Nephron progenitor cell (in vitro differentiated cells): ENCODE measurements at places on chromosomes 2 and 18.
A peak's percentile ranks its signal among the peaks of the same experiment; 100 is the strongest.

- peak overlapping the region; percentile 97 for H3K4me3 ChIP-seq
- peak overlapping the region; percentile 98 for H3K27ac ChIP-seq
- peaks cover 6% of the 10 kb centered on the region for H3K27me3 ChIP-seq
- peaks cover 56% of the 10 kb centered on the region for H3K4me1 ChIP-seq
- peak; percentile 39 for DNase-seq
These were observed 1.0 kb downstream of the ACVR1 start for GRCh38 chr2:157874997-157875640.

- H3K4me1 ChIP-seq = peaks cover 58% of the 10 kb centered on the region
- peaks cover 5% of the 10 kb centered on the region for H3K27me3 ChIP-seq
- no peak for DNase-seq
- H3K4me3 ChIP-seq = no peak overlapping the region
- H3K27ac ChIP-seq = no peak overlapping the region
These were observed 84.6 kb downstream of the RDH14 start for GRCh38 chr2:18475884-18476283.

DNA sequence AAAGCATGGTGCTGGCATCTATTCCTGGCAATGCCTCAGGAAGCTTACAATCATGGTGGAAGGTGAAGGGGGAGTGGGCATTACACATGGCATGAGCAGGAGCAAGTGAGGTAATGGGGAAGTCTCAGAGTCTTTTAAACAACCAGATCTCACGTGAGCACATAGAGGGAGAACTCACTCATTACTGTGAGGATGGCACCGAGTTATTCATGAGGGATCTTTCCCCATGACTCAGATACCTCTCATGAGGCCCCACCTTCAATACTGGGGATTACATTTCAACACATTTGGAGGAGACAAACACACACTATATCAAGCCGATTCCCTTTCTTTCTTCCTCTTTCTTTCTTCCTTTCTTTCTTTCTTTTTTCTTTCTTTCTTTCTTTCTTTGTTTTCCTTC lies 47.9 kb upstream of the FANCL start:
- DNase-seq = no peak
- no peaks in the 10 kb centered on the region for H3K27me3 ChIP-seq
- H3K27ac ChIP-seq = no peak overlapping the region

DNA sequence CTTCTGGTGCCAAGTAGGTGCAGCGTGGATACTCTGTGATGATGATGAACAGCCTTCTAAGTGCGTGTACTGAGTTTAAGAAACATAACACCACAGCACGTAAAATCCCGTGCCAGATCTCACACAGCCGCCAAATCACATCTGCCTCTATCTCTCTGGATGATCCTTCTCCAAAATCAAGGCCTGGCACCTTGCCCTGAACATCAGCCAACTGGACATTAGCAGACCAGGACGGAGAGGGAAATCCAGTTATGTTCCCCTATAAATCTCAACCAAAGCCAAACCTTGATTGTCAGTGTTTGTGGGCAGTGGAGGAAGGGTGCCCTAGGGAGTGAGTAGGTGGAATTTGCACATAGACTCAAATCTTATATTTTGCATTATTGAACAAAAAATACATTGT lies 164.3 kb downstream of the MIB1 start:
- peaks cover 4% of the 10 kb centered on the region for H3K4me1 ChIP-seq
- no peaks in the 10 kb centered on the region for H3K36me3 ChIP-seq
- H3K4me3 ChIP-seq = no peak overlapping the region
- DNase-seq = no peak
- no peak overlapping the region for H3K27ac ChIP-seq

GRCh38 chr2:70725505-70725904 lies 42.5 kb downstream of the ADD2 start:
- H3K4me3 ChIP-seq = no peak overlapping the region
- no peak overlapping the region for H3K27ac ChIP-seq
- H3K36me3 ChIP-seq = no peaks in the 10 kb centered on the region
- no peak for DNase-seq

DNA sequence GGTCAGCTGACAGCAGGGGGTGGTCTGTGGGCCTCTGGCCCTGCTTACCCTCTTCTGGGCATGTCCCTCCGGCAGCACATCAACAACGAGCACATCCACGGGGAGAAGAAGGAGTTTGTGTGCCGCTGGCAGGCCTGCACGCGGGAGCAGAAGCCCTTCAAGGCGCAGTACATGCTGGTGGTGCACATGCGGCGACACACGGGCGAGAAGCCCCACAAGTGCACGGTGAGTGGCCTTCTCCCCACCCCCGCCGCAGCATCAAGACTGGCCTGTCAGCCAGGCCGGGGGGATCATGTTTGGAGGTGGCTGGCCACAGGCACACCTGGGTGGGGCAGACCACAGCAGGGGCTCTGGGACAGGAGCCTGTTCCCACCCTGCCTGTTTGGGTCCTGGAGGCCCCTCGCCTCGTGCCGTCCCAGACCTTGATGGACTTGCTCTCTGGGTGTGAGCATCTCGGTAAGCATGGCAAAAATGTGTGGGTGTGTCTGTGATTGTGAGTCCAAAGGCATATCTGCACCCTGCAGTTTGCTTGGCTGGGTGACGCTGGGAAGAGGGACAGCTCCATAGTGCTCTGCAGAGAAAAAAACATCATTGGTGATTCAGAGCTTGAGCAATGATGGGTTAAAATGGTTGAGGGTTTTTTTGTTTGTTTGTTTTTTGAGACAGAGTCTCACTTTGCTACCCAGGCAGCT lies 242.8 kb downstream of the GLI2 start:
- no peak overlapping the region for H3K27ac ChIP-seq
- DNase-seq = no peak
- H3K4me3 ChIP-seq = no peak overlapping the region
- peaks cover 26% of the 10 kb centered on the region for H3K27me3 ChIP-seq

GRCh38 chr2:219886615-219887014 lies 259.2 kb downstream of the SLC4A3 start:
- H3K36me3 ChIP-seq = no peaks in the 10 kb centered on the region
- peaks cover 4% of the 10 kb centered on the region for H3K27me3 ChIP-seq
- no peak overlapping the region for H3K4me3 ChIP-seq

GRCh38 chr2:237581751-237582746 lies 8.5 kb downstream of the RAB17 start:
- H3K4me1 ChIP-seq = peaks cover 48% of the 10 kb centered on the region
- peak overlapping the region; percentile 66 for H3K27ac ChIP-seq
- peaks cover 10% of the 10 kb centered on the region for H3K27me3 ChIP-seq
- no peaks in the 10 kb centered on the region for H3K36me3 ChIP-seq
- H3K4me3 ChIP-seq = no peak overlapping the region

DNA sequence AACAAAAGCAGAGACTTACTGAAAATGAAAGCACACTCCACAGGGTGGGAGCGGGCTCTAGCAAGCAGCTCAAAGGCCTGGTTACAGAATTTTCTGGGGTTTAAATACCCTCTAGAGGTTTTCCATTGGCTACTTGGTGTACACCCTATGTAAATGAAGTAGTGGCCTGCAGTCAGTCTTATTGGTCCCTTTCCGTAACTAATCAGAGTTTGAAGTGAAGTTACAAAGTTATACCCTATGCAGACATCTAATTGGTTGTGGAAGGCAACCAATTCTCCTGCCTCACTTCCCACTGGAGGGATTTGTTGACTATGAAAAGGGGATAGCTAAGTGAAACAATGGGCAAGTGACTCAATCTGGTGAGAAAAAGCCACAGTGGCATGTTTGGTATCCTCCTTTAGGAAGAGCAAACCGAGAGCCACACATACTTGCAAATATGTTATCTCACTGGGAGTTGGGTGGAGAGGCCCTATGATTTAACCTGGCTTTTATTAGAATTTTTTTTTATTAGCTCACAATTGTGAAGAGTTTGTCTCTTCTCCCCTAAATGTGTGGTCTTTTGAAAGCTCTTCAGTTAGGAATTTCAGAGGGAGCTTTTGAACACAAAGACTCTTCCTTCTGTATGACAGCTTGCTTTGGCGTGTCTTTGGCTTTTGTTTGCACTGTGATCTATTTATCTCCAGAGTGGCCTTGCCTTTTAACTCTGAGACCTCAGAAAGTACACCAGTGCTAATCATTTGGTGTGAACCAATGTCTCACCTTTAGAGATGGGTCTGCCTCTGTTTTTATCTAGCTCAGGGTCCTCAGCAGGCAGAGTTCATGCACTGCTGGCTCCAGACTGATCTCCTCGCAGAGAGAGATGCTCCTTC lies 69.6 kb downstream of the MAP4K4 start:
- peak overlapping the region; percentile 83 for H3K27ac ChIP-seq
- H3K4me3 ChIP-seq = no peak overlapping the region
- no peak for DNase-seq

GRCh38 chr2:222993920-222994650 lies 57.9 kb upstream of the KCNE4 start:
- no peak overlapping the region for H3K27ac ChIP-seq
- no peaks in the 10 kb centered on the region for H3K36me3 ChIP-seq
- DNase-seq = no peak
- H3K4me1 ChIP-seq = no peaks in the 10 kb centered on the region
- no peaks in the 10 kb centered on the region for H3K27me3 ChIP-seq

- peak overlapping the region; percentile 59 for H3K27ac ChIP-seq
- no peaks in the 10 kb centered on the region for H3K27me3 ChIP-seq
- peaks cover 33% of the 10 kb centered on the region for H3K36me3 ChIP-seq
- DNase-seq = no peak
- H3K4me1 ChIP-seq = no peaks in the 10 kb centered on the region
- H3K4me3 ChIP-seq = no peak overlapping the region
These were observed 27.4 kb upstream of the MTIF2 start for GRCh38 chr2:55296393-55296792.

GRCh38 chr2:240921995-240922244 lies 15.8 kb downstream of the CROCC2 start:
- no peak overlapping the region for H3K4me3 ChIP-seq
- H3K4me1 ChIP-seq = peaks cover 6% of the 10 kb centered on the region
- H3K36me3 ChIP-seq = no peaks in the 10 kb centered on the region
- peaks cover 9% of the 10 kb centered on the region for H3K27me3 ChIP-seq
- DNase-seq = peak; percentile 1
- no peak overlapping the region for H3K27ac ChIP-seq

DNA sequence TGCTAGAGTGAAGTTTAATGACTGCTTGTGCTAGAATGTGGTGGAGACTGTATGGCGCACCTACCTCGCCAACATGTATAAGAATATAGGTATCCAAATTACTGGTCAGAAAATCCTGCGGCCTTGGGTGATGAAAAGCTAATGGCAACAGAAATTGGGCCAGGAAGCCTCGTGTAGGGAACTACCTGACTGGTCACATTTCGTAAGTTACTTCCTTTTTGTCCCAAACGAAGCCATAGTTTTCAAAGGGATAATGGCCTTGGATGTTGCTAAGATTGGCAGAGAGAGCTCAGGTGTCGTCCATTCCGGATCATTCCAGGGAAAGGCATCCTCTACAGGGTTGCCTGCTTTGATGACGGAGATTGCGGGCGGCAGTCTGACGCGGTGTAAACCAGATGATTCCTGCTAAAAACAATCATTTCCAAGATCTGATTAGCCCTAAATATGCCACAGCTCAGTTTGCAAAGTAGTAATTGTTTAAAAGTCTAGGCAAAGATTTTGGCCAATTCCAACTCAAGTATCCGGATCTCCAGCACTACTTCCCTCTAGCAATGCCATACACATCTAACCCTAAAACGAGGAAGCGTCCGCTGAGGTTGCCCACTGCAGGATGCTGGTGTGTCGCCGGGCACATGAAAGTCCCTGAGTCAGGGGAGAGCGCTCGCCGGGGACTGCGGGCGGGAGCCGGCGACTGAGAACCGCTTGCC lies 708 bp upstream of the MALT1 start:
- DNase-seq = peak; percentile 10
- peaks cover 42% of the 10 kb centered on the region for H3K4me1 ChIP-seq
- H3K36me3 ChIP-seq = peaks cover 10% of the 10 kb centered on the region
- peaks cover 12% of the 10 kb centered on the region for H3K27me3 ChIP-seq
- peak overlapping the region; percentile 92 for H3K4me3 ChIP-seq

- no peaks in the 10 kb centered on the region for H3K27me3 ChIP-seq
- no peak overlapping the region for H3K27ac ChIP-seq
- no peak for DNase-seq
- H3K36me3 ChIP-seq = peaks cover 6% of the 10 kb centered on the region
- H3K4me1 ChIP-seq = peaks cover 5% of the 10 kb centered on the region
These were observed 128.7 kb upstream of the L3MBTL4 start for GRCh38 chr18:6543330-6543908.

- H3K4me1 ChIP-seq = peaks cover 93% of the 10 kb centered on the region
- DNase-seq = no peak
- peak overlapping the region; percentile 35 for H3K4me3 ChIP-seq
- no peaks in the 10 kb centered on the region for H3K27me3 ChIP-seq
These were observed 36.4 kb downstream of the TSHZ1 start for GRCh38 chr18:75246721-75247610.

DNA sequence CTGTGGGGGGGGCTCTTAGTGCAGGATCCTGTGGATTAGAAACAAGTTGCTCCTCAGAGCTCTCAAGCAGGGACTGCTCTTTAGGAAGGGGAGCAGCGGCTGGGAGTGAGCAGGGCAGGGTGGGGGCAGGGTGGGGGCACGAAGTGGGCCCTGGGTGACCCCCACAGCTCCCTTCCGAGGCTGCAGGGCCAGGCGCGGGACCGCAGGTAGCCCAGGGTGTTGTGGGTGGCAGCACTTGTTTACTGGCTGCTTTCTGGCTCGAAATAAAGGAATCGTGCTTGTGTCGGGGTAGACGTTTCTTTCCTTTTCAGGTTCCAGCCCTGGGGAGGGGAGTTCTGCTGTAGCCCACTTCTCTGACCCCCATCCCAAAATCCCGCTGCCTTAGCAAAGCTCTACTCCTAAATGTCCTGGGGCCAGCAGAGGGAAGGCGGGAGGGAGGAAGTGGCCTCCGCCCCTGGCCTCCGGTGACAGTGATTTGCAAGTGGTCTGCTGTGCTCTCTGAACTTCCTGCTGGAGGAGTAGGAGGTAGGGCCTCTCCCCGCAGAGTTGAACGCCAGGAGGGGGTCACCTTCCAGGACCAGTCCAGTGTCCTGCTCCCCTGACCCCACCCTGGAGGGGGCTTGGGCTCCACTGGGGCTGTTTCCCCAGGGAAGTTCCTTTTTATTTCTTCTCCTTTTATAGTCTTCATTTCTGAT lies 8.3 kb downstream of the NEU4 start:
- H3K27me3 ChIP-seq = no peaks in the 10 kb centered on the region
- H3K4me3 ChIP-seq = no peak overlapping the region
- DNase-seq = no peak
- no peaks in the 10 kb centered on the region for H3K36me3 ChIP-seq

GRCh38 chr2:240000671-240001070 lies 24.5 kb downstream of the NDUFA10 start:
- H3K36me3 ChIP-seq = peaks cover 31% of the 10 kb centered on the region
- H3K4me3 ChIP-seq = no peak overlapping the region
- no peak for DNase-seq
- H3K4me1 ChIP-seq = no peaks in the 10 kb centered on the region
- no peak overlapping the region for H3K27ac ChIP-seq

GRCh38 chr2:95052307-95052706 lies 26.8 kb downstream of the MAL start:
- H3K27me3 ChIP-seq = peaks cover 26% of the 10 kb centered on the region
- no peak overlapping the region for H3K4me3 ChIP-seq
- H3K27ac ChIP-seq = no peak overlapping the region
- DNase-seq = peak; percentile 31
- no peaks in the 10 kb centered on the region for H3K36me3 ChIP-seq
- peaks cover 32% of the 10 kb centered on the region for H3K4me1 ChIP-seq

DNA sequence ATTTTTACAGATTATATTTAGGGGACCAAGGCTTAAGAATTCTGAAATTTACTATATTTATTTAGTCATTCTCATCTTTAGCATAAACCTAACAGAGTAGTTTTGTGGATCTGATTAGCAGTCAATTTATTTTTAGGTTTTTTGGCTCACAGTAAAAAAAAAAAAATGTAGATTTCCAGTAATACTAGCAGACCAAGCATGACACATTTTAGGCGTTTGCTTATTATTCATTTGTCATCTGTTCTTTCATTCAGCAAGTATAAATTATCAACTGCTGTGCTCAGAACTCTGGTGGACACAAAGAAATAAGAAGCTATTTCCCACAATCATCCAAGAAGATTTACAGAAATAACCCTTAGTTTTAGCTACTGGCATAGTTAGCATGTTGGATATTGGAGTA lies 20.6 kb downstream of the PDE1A start:
- H3K27me3 ChIP-seq = no peaks in the 10 kb centered on the region
- H3K36me3 ChIP-seq = no peaks in the 10 kb centered on the region
- H3K27ac ChIP-seq = no peak overlapping the region
- H3K4me3 ChIP-seq = no peak overlapping the region
